ENCODE measurements at places on chromosomes 3 and 15.

GRCh38 chr3:153756816-153757215, 364.4 kb upstream of the ARHGEF26 start:
- DNase-seq, result no peak

DNA sequence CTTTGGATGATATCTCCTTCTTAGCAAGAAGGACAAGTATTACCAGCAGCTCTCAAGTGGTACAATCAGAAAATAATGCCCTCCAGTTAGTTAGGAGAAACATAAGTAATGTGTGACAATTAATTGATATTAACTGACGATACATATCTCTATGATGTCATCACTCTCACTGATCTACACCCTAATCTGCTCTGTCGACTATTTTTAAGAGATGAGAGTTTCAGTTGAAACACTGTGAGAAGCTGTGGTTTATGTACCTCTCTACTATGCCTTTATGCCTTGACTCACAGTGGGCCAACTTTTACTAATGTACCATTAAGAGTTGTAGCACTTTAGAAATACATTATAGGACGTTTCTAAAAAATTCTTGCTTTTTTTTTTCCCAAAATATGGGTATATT, 8.6 kb downstream of the CEP152 start:
- DNase-seq, result no peak

DNA sequence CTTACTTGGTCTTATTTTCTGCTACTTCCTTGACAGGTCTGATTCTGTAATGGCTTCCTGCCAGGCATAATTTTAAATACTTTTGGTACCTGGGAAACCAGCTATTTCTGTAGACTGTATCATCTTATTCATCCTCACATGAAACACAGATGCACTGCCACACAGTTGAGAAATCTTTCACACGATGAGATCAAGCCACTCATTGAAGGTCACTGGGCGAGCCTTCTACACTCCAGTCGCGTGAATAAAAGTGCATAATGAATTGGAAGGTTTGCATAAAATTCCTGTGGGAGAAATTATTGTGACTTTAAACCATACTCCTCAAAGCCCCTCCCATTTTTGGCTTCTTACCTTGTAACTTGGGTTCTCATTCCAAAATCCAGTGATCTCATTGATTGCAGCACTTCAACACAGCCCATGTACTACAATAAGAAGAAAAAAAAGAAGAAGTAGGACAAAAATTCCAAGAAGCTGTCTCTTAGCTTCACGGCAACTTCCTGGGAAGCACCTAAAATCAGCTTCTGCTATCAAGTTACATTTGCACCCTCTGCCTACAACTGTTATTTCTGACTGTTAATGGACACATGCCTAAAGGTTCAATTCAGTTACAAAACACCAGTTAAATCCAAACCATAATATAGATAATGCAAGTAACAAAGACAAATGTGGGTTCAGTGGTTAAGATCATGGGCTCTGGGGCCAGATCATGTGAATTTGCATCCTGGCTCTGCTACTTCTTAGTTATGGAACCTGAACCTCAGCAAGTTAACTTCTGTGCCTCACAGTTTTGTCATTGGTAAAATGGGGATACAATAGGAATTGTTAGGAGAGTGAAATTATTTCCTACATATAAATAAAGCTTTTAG, 39.0 kb downstream of the SHC4 start:
- no peak for DNase-seq

GRCh38 chr15:82649226-82649999, 2.2 kb upstream of the CPEB1 start:
- DNase-seq, result no peak

DNA sequence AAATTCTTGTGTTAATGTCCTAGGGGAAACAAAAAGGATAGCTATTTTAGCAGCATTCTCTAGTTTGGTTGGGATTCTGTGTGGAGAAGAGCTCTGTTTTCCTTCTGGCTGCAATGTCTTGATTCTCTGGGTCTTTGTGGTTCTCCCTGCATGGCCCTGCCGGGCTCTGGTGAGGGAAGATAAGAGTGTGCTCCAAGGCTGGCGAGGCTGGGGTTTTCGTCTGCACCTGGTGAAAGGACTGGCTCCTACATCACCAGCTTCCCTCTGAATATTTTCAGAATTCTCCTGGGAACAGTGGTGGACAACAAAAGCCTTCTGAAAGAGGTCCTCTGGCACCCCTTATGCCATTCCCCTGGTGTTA, 38.1 kb upstream of the SFMBT1 start:
- no peak for DNase-seq

GRCh38 chr15:101526442-101526841, 36.9 kb upstream of the PCSK6 start:
- no peak for DNase-seq

GRCh38 chr3:98986073-98986472, 84.6 kb upstream of the DCBLD2 start:
- DNase-seq, result no peak

- peak; percentile 24 for DNase-seq
These were observed 1.6 kb upstream of the GCNT3 start for GRCh38 chr15:59609730-59610712.

- DNase-seq, result peak; percentile 29
These were observed 35.0 kb upstream of the CFAP161 start for GRCh38 chr15:81098861-81099651.

DNA sequence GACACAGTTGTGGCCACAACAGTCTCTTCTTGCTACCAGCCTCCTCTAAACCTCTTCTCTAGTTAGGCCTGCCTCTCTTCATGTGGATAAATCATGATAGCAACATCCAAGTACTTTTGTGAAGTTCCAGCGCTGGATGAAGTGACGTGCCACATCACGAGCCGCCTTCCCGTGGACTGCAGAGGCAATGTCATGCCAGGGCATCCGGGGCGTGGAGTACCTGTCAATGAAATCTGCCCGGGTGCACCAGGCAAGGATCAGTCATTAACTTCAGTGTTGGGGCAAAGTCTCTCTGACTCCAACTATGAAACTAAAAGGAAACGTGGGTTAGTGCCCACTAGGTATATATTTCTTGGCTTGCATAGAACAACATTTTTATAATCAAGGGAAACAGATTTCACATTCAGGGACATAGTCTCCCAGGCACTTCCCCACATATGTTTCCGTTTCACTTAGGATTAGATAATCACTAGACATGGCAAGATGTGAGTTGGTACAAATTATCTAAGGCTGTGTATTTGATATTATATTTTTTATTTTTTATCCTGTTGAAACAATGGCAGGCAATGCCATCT, 133.6 kb downstream of the PLD1 start:
- no peak for DNase-seq

- DNase-seq, result peak; percentile 34
These were observed 29.6 kb upstream of the TLE3 start for GRCh38 chr15:70127288-70127746.

- no peak for DNase-seq
These were observed 277.1 kb downstream of the SUCLG2 start for GRCh38 chr3:67377299-67377698.

DNA sequence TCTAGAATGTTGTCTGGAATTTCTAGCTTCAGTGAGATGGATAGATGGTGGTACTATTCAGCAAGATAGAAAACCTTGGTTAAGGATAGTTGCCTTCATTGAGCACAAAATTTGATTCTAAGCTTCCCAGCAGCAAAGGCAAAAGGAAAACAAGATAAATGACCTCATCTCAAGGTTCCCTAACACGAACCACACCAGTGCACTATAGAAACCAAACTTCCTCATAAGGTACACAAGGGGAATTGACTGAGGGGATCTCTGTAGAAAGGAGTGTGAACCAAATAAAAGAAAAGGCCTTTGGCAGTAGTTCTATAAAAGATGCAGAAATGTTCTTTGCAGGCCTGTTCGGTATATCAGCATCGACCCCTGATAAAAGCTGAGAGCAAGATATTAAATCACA, 288.9 kb downstream of the SHQ1 start:
- peak; percentile 23 for DNase-seq

- peak; percentile 86 for DNase-seq
These were observed 507 bp upstream of the GOLIM4 start for GRCh38 chr3:168096210-168096652.

DNA sequence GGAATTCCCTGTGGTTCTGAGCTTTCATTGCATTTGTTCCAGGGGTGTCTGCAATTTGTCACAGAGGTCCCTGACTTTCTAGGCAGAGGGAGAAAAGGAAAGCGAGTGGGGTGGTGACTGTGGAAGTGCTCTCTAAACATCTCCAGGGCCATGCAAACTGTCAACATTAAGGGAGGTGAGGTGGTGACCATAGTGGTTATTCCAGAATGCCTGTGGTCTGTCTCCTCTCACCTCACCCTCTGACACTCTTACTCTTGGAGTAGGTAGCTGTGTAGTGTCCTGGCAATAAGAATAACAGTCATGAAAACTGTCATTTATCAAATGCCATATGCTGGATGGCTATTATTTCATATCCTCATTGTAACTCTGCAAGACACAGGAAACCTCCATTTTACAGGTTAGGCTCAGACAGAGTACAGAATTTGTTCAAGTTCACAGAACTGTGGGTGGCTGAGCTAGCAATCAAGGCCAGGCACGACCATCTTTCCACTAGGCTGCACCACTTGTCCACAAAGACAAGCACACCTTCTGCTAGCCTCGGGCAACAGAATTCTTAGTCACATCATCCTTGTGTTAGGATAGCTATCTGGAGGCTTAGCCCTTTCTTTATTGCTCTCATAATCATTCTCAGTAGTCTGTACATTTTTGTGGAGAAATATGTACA, 179.4 kb downstream of the CD47 start:
- DNase-seq, result no peak

- DNase-seq, result no peak
These were observed 16.1 kb upstream of the LYSMD4 start for GRCh38 chr15:99749386-99749785.

DNA sequence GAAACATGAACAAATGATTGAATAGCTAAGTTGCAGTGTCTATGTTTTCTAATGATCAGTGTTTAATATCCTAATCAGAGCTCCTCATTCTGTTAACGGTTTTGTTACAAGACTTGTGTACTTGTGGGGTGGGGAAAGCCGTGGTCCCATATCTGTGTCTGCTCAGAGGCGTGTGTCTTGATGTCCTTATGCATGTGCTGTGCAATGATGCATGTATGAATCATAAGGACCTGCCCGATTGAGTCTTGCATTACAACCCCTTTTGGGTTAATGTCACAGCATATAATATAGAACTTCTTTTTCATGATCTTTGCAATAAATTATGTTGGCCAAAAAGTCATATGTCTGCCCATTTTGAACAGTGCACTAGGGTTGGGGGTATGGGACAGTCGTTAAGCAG, 233.4 kb downstream of the ITPR1 start:
- DNase-seq, result no peak

GRCh38 chr3:118729546-118729945, 305.1 kb downstream of the IGSF11 start:
- DNase-seq, result peak; percentile 4

DNA sequence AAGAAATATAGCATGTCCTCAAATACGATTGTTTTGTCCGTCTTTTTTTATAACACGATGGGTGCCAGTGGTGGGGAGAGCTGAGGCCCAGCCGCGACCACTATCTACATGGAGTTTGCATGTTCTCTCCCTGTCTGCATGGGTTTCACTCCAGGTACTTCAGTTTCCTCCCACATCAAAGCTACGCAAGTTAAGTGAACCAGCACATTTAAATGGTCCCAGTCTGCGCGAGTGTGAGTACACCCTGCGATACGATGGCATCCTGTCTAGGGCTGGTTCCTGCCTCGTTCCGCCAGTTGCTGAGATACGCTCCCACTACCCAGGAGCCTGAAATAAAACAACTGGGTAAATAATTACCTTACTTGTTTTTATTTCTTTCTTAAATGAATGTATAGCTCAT, 40.6 kb downstream of the ATP13A3 start:
- DNase-seq, result no peak

- DNase-seq, result no peak
These were observed 16.0 kb downstream of the TNK2 start for GRCh38 chr3:195892105-195893043.

GRCh38 chr3:43061101-43061895, 44.6 kb downstream of the POMGNT2 start:
- no peak for DNase-seq

DNA sequence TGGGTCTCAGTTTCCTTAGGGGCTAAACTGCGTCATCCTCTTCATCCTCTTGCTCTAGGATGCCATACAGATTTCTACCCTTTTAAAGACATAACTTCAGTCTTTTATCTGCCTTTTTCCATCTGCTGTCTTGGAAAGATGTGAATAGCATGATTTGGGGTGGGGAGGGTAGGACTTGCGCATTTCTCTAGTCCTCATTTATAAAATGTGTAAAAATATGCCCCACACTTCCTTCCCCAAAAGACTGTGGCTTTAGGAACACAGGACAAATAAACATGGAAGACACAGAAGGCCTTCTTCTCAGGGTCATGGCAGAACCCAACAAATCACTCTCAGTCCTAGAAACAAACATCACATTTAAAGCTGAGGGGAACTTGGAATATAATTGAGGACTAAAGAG, 48.4 kb upstream of the BCL6 start:
- DNase-seq, result no peak

- DNase-seq, result no peak
These were observed 18.4 kb downstream of the ACKR2 start for GRCh38 chr3:42827654-42828053.

DNA sequence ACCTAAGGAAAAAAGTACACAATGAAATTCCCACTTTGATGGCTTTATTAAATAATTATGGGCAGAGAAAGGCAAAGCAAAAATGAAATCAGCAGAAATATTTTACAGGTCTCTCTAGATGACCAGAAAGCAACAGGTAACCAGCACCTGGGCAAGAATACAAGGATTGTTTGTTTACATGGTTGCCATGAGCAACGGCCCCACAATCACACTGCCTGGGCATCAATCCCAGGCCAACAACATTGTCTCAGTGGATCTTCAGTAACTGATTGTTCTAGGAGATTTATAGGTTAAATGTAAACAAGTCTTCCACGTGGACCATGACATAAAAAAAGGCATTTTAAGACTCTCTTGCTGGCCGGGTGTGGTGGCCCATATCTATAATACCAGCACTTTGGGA, 82.6 kb downstream of the PDZRN3 start:
- no peak for DNase-seq

DNA sequence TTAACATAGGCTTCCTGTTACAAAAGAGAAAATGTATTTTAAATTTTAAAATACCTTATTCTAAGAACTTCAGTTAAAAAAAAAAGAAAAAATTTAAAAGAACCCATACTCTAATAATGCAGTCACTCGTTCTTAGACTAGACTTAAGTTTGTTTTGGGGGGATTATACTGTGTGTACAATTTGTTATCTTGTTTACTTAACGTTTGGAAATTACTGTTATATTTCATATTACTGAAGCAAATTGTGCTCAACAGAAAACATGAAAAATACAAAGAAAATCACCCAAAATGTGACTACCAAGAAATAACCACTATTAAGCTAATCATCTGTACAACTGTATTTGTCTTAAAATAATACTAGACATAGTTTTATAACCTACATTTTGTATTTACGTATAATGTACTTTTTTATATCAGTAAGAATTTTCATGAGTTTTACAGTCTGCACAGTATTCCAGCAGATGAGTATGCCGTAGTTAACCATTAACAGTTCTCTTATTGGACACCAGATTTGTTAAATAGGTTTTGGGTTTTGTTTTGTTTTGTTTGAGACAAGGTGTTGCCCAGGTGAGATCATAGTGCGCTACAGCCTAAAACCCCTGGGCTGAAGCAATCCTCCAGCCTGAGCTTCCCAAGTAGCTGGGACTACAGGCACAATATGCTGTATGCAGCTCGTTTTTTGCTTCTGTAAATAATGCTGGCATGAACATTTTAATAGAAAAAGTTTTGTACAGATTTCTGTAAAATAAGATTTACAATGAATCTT, 88.8 kb upstream of the CHD2 start:
- DNase-seq, result no peak

- no peak for DNase-seq
These were observed 22.1 kb downstream of the SRPRB start for GRCh38 chr3:133827684-133828083.
